ENCODE measurements at places on chromosomes 4 and X.

DNA sequence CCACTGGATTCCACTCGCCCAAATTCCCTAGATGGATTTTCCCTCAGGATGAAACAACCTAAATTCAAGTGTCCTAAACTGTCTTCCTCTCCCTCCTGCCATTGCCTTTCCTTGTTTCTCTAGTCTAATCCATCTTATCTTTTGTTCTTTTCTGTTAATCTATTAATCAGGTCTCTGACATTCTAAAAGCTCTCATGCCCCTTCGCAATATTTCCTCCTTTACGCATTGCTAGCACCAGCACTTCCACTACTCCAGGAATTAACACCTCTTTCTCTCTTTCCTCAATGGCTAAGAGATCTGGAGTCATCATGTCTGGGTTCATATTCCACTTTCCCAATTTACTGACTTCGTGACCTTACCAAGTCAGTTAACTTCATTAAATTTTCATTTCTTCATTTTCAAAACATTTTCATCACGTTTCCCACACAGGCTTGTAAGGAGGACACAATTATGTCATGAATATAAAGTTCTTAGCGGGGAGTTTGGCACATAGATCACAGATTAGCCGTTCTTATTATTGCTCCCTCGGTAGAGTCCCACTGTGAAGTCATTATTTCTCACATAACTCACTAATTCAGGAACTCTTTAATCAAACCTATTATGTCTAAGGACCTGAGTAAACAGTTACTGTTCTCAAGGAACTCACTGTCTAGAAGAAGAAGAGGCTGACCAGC, 45.3 kb downstream of the FAT4 start:
- no peak for DNase-seq

GRCh38 chr4:76654791-76655190, 219.8 kb downstream of the SHROOM3 start:
- no peak for DNase-seq

- DNase-seq = no peak
Observed at GRCh38 chrX:70411475-70411874, 11.6 kb upstream of the GDPD2 start.

DNA sequence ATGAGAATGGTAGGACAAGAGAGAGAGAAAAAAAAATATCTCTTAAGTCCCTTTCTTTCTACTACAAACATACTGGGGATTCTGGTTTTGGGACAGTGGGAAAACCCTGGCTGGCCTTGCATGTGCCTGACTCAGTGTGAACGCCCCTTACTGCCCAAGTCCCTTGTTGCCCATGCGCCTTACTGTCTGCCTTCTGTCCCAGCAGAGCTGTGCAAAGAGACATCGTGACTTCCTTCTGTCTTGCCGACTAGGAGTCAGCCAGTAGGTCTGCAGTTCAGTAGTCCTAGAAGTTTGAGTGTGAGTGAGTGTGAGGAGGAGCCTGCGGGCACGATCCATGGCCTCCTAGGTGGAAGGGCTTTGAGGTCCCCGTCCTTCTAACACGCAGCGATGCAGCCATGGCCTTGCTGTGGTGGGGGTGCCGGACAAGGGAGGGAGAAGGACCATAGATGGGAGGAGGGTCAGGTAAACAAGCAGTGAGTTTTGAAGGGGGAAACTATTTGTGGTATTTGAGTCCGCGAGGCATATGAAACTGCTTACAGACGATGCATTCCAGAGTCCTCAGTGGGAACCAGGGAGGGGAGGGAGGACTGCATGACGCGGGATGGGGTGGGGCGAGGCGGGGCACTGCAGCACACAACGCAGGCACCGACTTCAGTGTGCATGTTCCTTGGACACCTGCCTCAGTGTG, at the start of gene XAGE2:
XAGE2 (plus strand) TSS at position 654 of the 688 bp plus-strand sequence. CDS start 994 bp downstream, outside the sequence.
- DNase-seq = no peak

GRCh38 chrX:71195964-71196649, 26.9 kb upstream of the GJB1 start:
- no peak for DNase-seq

DNA sequence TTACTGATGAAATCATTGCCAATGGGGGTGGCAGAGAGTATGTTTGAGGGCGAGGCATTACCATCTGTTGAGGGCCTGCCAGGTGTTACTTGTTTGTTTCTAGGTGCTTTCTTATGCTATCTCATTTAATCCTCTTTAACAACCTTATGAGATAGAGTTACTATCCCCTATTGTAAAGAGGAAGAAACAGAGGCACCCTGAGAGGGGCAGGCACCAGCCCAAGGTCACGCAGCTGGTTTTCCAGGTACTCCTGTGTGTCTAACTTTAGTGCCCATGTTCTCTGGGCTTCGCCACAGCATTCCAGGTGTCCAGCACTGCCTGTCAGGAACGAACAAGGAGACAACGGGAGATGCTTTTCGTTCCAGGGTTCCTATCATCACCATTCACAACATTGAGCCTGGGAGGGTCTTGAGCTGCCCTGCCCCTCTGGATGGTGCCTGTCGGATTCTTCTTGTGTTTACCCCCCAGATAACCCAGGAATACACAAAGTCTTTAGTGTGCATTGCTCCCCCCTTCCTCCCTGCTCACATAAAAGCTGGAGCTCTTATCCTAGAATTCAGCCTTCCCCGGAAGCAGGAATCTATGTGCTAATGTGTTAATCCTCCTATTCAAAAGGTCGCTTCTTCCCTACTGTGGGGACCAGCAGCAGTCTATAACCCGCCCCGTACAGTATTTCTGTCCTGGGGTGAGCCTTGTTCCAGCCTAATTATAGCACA, 24.9 kb upstream of the GPC4 start:
- DNase-seq = no peak

DNA sequence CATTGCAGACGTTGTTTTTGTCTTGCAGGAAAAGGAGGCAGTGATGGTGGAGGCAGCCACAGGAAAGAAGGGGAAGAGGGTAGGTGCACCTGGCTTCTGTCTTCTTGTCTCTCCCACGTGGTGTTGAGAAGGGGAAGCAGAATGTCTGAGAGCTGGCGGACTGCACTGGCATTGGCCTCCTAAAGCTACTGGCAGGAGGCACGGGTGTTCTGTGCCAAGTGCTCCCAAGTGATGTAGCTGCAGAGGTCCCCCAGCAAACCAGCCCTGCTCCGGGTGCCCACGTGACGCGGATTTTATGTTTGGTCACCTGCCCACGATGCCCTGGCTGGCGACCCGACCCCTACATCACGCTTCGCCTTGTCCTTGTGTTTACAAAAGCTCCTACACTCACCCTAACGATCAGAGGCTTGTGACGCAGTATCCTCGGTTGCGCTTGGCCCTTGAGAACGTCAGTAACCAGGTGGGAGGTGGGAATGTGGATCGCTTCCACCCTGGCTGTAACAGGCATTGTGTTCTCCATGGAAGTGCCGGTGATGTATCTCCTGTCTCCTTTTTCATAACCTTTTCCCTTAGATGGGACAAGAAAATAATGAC, 28.5 kb upstream of the XG start:
- peak; percentile 66 for DNase-seq

DNA sequence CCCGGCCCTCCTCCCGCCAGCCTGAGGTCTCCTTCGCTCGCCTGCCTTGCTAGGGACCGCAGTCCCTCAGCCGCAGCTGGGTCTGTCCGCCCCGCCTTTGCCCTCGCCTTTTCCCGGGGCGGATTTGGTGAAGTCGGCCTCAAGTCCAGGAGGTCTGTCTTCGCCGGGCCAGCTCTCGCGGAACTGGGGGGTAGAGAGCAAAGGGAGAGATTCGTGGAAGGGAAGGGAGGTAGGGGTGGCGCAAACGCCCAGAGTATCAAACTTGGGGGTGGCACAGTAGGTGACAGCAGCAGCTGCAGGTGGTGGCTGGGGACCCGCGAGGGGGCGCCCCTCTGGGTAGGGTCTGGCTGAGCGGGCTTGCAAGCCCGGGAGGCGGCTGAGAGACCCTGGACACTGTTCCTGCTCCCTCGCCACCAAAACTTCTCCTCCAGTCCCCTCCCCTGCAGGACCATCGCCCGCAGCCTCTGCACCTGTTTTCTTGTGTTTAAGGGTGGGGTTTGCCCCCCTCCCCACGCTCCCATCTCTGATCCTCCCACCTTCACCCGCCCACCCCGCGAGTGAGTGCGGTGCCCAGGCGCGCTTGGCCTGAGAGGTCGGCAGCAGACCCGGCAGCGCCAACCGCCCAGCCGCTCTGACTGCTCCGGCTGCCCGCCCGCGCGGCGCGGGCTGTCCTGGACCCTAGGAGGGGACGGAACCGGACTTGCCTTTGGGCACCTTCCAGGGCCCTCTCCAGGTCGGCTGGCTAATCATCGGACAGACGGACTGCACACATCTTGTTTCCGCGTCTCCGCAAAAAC, at the start of gene NPY2R:
NPY2R (plus strand) TSS at position 379 of the 797 bp plus-strand sequence. CDS start 5,304 bp downstream, outside the sequence.
- peak; percentile 56 for DNase-seq

DNA sequence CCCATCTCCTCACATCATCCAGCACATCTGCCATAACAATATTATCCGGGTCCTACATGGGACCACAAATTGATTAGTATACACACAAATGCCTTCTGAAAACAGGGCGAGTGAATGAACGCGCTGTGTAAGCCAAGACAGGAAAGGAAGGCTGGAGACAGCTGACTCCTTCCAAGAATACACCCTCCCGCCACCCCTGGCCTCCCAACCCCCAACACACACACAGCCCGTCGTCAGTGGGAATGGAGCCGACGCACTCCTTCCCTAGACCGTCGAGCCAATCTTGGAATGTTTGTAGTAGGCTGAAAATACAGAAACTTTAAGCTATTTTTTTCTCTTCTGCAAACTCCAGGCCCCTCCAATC, 319 bp upstream of the MAGEH1 start:
- DNase-seq = no peak

DNA sequence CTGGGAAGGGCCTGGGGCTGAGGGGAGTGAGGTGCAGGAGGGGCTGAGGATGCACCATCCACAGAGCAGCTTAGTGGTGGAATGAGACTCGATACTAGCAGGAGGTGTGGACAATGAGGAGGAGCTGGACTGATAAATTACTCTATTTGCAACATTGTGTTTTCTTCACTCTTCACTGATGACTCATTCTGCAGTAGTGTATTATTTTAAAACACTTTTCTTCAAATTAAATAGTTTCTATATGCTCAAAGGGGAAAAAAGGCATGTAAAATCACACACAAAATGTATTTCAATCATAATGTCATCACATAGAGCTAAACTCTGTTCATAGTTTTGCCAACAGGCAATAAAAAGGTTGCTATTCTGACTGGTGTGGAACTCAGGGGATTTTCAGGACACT, 467.0 kb upstream of the CTSO start:
- no peak for DNase-seq

DNA sequence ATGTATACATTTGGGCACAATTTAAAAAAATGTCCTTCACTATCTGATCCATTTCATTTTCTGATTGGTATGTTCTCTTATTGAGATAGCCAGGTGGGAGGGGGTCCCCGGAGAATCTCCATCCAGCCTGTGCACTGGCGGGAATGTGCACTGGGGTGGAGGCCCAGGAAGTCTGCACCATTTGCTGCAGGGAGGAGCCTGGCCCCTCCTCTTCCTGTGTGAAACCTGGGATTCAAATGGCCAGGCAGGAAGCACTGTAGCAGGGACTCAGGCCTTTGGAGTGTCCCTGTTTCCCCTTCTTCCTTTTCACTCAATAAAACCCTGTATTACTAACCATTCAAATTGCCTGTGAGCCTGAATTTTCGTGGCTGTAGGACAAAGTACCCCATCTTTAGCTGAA, 44.3 kb downstream of the GPRIN3 start:
- no peak for DNase-seq

- DNase-seq = peak; percentile 71
Observed at GRCh38 chr4:15963001-15963451, at the start of gene FGFBP2. FGFBP2 (minus strand) TSS chr4:15963175; CDS start chr4:15963129, 46 bp downstream.

DNA sequence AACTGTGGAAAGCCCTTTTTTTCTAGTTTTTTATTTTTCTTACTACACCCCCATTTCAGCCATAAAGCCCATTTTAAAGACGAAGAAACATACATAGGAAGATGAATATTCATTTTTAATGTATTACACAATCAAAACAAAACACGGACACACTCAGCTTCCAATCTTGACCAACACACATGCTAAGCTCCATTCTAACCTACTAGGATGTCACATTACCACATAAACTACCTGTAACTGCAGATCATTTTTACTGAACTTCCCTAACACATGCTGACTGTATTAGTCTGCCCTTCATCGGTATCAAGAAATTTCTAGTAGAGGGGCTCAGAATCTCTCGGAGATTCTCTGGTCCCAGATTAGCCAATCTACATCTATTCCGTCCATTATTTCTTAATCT, 1.8 kb downstream of the CCNI start:
- no peak for DNase-seq

- DNase-seq = no peak
Observed at GRCh38 chr4:6021831-6022606, 3.8 kb upstream of the C4orf50 start.

DNA sequence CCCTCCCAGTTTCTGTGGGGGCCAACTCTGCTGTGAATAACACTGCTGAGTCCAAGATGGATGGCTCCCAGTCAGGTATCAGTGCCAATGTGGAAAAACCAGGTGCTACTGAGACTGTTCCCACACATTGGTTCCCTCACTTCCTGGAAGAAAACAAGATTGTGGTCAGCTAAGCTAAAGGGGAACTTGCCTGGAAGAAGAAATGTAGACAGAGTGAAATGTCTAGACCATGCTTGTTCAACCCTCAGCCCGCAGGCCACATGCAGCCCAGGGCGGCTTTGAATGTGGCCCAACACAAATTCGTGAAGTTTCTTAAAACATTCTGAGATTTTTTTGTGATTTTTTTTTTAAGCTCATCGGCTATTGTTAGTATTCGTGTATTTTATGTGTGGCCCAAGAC, 28.6 kb upstream of the UTP14A start:
- DNase-seq = no peak

DNA sequence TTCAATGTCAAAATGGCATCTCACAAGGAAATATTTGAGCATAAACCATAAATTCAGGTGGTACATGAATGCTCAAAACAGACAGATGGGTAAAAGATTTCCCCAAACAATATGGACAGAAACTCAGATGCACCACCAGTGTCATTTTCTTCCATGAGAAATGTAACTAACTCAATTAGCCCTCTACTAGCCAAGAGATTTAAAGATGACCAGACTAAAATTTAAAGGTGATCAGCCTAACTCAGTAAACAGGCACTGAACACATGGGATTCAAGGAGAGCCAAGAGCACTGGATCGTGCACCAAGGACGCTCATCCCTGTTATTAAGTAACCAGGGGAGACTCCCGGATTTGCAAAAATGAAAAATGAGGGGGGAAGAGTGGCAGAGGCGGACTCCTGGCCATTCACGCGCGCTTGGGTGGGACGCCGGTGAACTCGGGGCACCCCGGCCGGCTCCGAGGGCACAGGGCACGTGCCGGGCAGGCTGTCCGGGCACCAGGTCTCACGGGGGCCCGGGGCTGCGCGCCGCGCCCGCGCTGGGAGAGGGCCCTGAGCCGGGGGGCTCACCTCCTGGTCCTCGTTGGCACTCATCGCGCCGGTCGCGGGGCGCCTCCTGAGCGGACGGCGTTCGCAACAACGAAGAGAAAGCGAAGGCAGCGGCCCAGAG, 490 bp downstream of the RWDD4 start:
- peak; percentile 67 for DNase-seq

DNA sequence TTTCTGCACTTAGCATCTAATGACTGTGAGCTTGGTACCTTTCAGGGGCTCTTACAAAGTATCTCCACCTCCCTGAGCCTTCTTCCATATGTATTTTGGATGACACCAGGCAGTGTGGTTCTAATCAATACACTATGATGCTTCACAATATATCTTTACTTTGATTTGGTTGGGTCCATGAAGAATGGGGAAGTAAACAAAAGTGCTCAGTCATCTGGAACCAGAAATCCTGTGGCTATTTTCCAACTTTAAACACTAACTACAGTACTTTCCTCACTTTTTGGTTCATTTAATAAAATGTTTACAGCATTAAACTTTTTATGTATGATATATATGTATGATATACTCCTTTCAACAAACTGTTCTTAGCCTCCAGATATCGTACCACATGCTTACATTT, 216.4 kb upstream of the AFF2 start:
- no peak for DNase-seq

- DNase-seq = no peak
Observed at GRCh38 chr4:127968586-127968985, 3.4 kb downstream of the ABHD18 start.
